ENCODE measurements at places on chromosomes 1 and 21. TPM values are rescaled to one million over a fixed set of nuclear protein-coding genes. Genes with fewer than 3 reads are reported as not detected.
A peak's percentile ranks its signal among the peaks of the same experiment; 100 is the strongest.

DNA sequence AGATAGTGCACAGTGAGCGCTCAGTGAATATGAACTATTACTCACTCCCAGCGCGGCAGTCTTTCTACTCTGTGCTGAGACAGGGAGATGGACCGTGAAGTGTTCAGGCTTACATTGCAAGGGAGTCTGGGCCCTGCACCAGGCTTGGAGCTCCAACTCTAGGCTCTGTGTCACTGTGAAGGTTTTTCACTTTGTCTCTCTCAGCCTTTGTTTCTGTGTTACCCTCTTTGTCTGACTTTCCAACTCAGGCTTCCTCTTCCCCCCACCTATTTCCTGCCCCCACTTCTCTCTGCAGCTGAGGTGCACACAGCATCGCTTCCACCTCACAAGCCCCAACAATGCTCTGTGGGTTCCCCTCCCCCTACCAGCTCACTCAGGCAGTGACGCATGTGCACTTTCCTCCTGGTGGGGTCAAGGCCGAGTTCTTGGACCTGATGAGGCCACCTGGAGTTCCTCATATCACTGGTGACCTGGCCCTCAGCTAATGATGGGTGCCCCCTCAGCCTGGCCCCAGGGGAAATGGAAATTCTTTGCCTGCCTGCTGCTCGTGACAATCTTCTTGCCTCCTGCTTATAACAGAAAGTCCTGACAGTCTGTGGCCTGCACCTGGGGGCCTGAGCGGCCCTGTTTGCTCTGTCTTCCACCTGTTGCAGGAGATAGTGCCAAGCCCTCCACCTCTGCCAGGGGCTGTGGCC lies 1.1 kb upstream of the LCK start:
- DNase-seq, result no peak

DNA sequence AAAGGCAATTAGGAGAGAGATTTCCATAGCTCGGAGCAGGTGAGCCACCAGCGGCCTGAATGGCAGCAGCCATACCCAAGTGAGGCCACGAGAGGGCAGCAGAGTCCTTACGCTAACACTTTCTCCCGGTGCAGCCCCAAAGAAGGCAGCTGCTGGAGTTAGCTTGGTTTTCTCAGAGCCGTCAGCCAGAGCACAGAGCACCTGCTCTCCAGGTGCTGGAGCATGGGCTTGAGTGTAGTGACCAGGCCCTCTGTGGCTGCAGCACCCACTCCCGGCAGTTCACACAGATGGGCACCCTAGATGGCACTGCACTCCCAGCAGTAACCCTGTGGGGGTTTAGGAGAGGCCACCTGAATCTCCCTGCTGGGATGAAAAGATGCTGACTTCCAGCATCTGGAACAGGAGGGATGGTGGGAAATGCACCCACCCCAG lies 45.8 kb downstream of the TMCC2 start:
- DNase-seq, result peak; percentile 92

GRCh38 chr1:90381598-90381997 lies 335.5 kb downstream of the BARHL2 start:
- DNase-seq, result no peak

DNA sequence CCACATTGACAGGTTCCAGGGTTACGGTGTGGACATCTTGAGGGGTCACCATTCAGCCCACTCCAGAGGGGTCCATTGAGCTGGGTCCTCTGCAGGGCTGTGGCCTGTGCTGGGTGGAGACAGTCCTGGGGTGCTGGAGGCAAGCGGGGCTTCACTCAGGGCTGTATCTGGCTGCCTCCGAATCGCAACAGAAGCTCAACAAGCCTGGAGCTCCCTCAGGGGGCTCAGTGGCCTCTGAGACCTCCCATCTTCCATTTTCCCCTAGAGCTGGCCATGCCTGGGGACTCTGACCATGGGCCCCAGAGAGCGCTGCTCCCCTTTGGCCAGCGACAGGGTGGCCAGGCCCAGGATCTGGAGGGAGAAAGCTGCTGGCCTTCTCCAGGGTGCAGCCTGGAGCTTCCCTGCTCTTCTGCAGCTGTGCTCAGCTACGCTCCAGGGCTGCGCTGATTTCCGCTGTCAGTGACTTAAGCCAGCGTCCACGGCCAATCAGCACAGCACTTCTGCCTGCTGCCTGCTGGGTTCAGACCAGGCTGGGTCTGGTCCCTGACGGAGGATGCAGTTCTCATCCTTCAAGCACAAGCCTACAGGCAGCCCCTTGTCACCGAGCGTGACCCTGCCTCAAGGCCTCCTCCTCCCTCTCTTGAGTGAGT lies 45.0 kb upstream of the ADARB1 start:
- DNase-seq, result no peak

Gene SELE
- total RNA-seq, result not detected

Gene MSTO1
- total RNA-seq, result 48.6 TPM

Gene UTS2
- not detected for total RNA-seq

Gene UBL4B
- 0.57 TPM for total RNA-seq

DNA sequence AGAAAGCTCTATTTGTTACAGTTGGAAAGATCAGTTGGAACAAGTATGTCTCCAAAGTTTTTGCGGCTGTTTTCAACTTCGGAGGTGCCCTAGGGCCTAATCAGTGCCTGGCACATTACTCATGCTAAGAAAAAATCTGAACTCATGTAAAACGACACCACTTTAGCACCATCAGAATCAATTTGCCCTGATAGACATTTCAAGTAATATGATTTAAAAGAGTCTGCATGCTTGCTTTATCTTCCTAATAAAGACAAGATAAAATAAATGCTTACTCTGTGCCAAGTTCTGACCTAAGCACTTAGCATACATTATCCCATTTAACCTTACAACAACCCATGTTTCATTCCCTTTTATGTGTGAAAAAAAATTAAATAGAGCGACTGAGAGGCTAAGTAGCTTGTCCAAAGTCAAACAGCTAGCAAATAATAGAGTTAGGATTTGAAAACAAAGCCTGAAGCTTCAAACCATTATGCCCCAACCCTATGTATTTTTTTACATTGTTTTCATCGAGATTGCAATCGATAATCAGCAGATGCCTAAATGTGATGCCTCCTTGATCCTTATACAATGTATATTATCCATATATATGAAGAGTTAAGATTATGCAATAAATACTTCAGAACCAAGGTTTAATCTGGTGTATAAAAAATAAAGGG lies 91.3 kb downstream of the DENND1B start:
- DNase-seq, result no peak

GRCh38 chr1:111867868-111868440 lies 112.3 kb downstream of the DDX20 start:
- peak; percentile 73 for DNase-seq

Gene ST6GALNAC3
- total RNA-seq, result 12.5 TPM

GRCh38 chr1:89005286-89006151 lies 13.1 kb upstream of the KYAT3 start:
- no peak for DNase-seq

Gene YY1AP1
- 111 TPM for total RNA-seq

DNA sequence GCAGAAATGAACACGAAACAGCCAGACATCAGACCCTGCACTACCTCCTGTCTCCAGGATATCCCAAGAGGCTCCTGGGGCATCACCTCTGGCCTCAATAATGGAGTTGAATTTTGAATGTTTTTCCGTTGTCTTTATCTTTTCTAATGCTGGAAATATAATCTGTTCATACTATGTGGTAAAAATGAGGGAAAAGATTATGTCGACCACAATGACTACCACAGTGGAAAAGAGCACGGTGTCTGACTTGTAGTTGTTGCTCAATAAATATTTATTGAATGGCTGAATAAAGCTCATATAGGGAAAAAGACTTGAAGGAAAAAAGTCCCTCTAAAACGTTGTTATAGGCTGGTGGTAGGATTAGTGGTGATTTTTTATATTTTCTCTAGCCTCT lies 44.6 kb upstream of the ROR1 start:
- no peak for DNase-seq

GRCh38 chr1:246157516-246157915 lies 349.6 kb downstream of the SMYD3 start:
- DNase-seq, result no peak

GRCh38 chr1:61056573-61057439 lies 25.6 kb upstream of the NFIA start:
- DNase-seq, result peak; percentile 73

Gene C4BPA
- not detected for total RNA-seq

Gene OR6N1
- total RNA-seq, result not detected

DNA sequence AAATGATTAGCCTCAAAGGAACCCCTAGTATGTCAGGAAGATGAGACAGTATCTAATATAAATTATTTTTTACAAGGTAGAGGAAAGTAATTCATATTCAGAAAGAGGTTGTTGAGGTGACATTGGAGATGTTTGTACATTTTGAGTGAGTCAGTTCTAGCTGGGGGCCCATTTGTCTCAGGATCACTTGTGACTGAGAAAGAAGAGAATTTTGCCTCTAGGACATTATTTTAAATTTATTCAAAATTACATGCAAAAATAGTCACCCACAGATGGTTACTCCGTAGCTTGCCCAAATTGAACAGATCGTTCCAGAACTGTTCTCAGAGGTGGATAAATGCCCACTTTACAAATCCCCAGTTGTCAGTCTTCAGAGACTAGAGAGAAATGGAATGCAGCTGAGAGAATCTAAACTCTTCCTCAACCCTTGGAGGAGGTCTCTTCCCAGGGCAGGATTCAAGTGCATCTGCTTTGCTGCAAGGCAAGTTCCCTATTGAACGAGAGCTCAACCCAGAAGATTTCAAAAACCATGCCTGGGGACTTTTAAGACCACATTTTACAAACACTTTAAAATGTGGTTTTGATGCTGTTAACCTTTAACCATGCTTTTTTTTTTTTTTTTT lies 987.8 kb upstream of the ADAMTS5 start:
- DNase-seq, result no peak

DNA sequence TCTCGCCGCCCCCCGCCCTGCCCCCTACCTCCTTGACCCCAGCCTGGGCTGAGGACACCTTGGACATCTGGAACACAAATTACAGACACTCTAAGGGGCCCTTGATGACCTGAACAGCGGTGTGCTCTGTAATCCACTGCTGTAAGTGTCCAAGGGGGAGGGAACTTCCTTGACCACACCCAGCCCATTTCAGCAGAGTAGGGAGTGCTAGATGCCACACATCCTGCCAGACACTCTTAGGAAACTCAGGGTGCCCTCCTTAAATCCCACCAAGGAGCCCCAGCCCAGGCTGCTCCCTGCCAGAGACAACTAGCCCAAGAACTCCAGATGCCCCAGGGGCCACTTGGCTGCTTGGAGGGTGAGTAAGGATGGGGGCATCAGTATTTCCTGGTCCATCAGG lies 282.2 kb downstream of the RRAGC start:
- DNase-seq, result no peak

GRCh38 chr1:30603081-30603858 lies 120.1 kb downstream of the MATN1 start:
- no peak for DNase-seq

DNA sequence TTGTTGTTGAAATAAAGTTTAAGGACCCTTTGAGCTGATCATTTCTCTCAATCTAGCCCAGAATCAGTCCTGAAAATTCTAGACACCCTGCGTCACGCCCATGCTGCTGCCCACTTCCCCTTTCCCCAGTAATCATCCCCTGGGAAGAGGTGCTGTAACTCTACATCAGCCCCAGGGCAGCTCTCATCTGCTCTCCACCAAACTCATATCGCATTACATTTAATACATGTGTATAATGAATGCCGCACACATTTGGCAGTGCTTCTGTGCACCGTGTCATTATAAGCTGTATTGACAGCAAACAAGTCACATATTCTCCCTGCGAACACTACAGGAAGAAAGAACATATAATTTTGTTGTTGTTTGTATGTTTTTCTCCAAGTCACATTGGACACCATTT lies 539.7 kb upstream of the DAB1 start:
- DNase-seq, result no peak

DNA sequence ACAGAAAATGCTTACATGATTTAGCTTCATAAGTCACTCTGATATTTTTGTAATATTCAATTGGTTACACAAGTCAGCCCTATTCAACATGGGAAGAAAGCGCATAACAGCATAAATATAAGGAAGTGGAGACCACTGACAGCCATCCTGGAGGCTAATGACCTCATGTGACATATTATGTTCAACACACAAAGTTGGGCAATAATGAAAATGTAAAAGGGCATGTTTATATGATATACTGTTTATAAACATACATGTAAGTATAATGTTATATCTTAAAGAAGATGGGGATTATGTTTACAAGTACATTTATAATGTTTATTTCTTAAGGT lies 30.2 kb downstream of the EVI5 start:
- DNase-seq, result no peak

GRCh38 chr21:34174470-34174869 lies 101.1 kb downstream of the MRPS6 start:
- no peak for DNase-seq

Gene SPATA46
- total RNA-seq, result not detected

DNA sequence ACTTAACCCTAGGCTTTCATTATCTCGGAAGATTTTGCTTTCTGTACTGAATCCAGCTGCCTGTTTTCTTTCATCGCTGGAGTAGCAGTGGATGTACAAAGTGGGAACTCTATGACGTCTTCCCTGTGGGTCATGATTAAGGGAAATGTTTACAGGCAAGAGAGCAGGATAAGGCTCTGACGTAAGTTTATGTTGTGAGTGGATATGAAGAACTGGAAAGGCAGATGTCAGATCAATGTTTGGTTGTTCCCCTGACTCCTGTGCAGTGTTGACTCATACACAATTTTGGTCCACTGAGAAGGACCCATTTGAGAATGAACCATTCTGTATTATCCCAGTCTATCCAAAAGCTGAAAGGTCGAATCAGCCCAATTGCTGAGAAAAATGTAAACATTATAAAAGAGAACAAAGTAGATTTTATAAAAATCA lies 292.4 kb downstream of the GRIK1 start:
- no peak for DNase-seq

GRCh38 chr21:37558676-37559211 lies 192.2 kb downstream of the DYRK1A start:
- no peak for DNase-seq

GRCh38 chr1:189351960-189352359 lies 1125.7 kb downstream of the BRINP3 start:
- no peak for DNase-seq

DNA sequence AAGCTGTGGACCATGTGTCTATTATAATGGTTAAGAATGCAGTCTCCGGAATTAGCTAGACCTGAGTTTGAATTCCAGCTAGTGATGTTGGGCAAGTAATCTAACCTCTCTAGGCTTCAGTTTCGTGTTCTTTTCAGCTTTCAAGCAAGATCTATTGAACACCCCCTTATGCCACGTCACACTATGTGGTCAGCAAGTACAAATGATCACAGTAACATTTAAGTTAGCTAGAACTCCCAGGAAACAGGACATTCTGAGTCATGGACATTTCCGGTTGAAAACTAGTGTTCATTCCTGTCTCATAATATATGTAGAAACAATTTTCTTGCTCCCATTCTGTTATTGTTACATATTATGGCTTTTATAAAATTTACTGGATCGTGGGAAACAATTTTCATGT lies 34.0 kb upstream of the NHLH2 start:
- no peak for DNase-seq

- no peak for DNase-seq
These were observed 19.7 kb downstream of the SYNJ1 start for GRCh38 chr21:32708069-32708468.

DNA sequence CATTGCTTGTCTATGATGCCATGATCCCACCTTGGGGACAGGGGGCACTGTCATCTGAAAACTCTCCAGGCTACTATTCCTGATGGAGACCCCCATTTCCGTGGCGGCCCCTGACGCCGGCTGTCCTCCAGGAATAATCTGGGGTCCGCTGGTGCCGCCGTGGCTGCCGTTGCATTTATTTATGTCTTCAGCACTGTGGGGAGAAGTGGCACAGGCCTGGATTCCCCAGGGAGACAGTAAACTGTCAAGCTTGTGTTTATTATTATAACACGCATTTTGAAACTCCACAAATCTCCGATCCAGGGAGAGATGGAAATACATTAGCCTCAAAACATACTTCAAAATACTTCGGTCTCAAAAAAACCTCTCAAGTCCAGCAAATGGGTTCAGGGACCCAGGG lies 126.9 kb upstream of the C1orf174 start:
- DNase-seq, result no peak
